ENCODE measurements at places on chromosomes 3 and 15. TPM values are rescaled to one million over a fixed set of nuclear protein-coding genes. Genes with fewer than 3 reads are reported as not detected.

RFT1 gene
- total RNA-seq = 24.6 TPM

DNA sequence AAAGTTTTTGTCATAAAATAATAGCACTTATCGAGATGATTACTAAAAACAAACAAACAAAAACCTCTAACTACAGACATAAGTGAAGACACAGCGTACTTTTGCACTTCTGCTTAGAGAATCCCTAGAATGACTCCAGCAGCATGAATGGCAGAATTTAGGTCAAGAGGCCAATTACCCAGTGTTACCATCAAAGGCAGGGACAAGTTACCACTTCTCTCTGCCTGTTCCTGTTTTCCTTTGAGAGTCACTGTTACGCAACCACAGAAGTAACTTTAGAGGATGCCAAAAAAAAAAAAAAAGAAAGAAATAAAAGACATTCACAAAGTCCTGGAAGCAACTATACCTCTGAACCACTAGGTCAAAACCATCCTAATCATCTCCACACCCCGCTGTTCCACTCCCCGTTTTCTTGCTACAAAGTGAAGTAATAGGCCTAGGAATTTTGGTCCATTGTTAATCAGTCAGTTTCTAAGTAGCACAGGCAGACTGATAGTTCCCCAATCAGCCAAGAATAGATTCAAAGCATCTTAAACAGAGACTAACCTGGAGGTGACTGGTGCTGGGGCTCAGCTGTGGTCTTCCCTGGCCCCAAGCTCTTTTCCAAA lies 41.9 kb downstream of the FMN1 start:
- H3K4me1 ChIP-seq = peaks cover 3% of the 10 kb centered on the region
- DNase-seq = no peak
- H3K27ac ChIP-seq = no peak overlapping the region
- peaks cover 6% of the 10 kb centered on the region for H3K27me3 ChIP-seq

- H3K4me1 ChIP-seq = peaks cover 7% of the 10 kb centered on the region
- no peaks in the 10 kb centered on the region for H3K27me3 ChIP-seq
- DNase-seq = no peak
- no peaks in the 10 kb centered on the region for H3K36me3 ChIP-seq
Measured at GRCh38 chr3:69781593-69781992, 42.3 kb downstream of the MITF start.

- no peak overlapping the region for H3K27ac ChIP-seq
- no peaks in the 10 kb centered on the region for H3K36me3 ChIP-seq
- no peaks in the 10 kb centered on the region for H3K4me1 ChIP-seq
- DNase-seq = peak; percentile 47
Measured at GRCh38 chr3:68972358-68972979, 40.1 kb upstream of the TAFA4 start.

- peaks cover 3% of the 10 kb centered on the region for H3K4me1 ChIP-seq
- no peaks in the 10 kb centered on the region for H3K27me3 ChIP-seq
- H3K4me3 ChIP-seq = no peak overlapping the region
- no peak for DNase-seq
Measured at GRCh38 chr3:171388527-171388926, 71.7 kb downstream of the TNIK start.

DNA sequence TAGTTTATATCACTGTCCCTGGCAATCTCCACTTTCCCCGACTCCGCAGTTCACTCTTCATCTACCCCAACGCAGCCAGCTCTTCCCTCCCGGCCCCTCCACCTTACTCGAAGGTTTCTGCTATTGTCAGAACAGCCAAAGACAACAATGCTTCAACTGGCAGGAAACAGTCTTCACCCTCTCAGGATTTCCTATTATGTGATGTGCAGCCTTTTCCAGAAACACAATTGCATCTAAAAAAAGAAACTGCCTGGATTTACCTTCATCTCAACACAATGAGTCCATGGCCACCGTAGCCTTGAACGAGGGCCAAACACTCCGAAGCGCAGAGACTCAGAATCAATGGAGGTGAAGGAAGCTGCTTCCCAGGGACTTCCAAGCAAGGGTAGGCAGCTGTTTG lies 182.1 kb upstream of the TSC22D2 start:
- no peaks in the 10 kb centered on the region for H3K27me3 ChIP-seq
- H3K4me1 ChIP-seq = 0 out of 2 replicates have a peak, but pooled peaks cover 2% of the 10 kb centered on the region
- H3K36me3 ChIP-seq = no peaks in the 10 kb centered on the region
- no peak for DNase-seq

CIDEC gene
- total RNA-seq = not detected

DNA sequence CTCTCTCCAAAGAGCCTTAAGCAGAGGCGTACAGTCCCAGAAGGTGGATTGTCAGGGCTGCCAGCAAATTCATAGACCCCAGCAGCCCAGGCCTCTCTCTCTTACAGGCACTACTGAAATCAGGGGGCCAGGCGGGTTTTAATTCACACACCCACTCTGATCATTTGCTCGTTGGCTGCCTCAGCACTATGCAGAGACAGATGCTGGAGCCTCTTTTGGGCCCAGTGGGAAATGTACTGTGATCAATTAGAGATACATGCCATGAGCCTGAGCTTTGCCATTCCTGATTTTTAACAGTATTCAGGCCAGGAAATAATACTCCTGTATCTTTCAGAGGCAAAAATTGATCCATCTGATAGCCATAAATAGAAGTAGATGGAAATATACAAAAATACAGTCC lies 53.0 kb downstream of the CMTM6 start:
- no peaks in the 10 kb centered on the region for H3K4me1 ChIP-seq
- H3K27me3 ChIP-seq = no peaks in the 10 kb centered on the region
- H3K27ac ChIP-seq = no peak overlapping the region
- H3K36me3 ChIP-seq = peaks cover 31% of the 10 kb centered on the region
- DNase-seq = no peak

TMED3 gene
- 164 TPM for total RNA-seq

- H3K4me1 ChIP-seq = peaks cover 16% of the 10 kb centered on the region
- no peak overlapping the region for H3K4me3 ChIP-seq
- no peaks in the 10 kb centered on the region for H3K27me3 ChIP-seq
- no peaks in the 10 kb centered on the region for H3K36me3 ChIP-seq
Measured at GRCh38 chr3:160701490-160701889, 24.5 kb downstream of the ARL14 start.

ACTRT3 gene
- total RNA-seq = 4.1 TPM

CSPG4 gene
- total RNA-seq = 2.9 TPM

PLSCR5 gene
- not detected for total RNA-seq

DNA sequence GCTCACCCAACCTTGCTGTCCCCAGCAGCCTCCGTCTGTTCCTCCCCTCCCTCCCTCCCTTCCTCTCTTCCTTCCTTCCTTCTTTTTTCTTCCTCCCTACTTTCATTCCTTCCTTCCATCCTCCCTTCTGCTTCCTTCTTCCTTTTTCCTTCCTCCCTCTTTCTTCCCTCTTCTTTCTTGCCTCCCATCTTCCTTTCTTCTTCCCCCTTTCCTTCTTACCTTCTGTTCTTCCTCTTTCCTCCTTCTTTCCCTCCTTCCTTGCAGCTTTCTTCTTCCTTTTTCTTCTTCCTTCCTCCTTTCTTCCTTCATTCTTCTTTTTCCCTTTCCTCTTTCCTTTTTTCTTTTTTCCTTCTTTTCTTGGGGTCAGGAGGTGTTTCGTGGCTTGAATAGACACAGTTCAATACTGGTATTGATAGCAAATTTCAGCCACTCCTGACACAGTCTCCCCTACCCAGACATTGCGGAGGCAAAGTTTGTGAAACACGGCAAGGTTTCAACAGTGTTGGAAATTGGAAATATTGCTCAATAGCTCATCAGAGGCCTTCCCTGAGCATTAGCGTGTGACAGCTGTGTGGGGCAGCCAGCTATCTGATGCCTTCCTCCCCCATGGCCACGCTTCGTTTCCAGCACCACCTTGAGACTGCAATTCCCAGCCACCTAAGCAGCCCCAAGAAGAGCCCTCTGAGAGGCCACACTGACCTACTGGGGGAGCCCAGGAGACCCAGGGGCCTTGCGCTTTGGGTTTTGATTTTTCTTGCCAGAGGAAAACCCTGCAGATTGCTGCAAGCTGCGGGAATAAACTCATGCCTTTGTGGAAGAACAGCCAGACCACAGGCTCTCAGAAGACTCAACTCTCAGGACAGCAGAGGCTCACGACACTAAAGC lies 82.2 kb downstream of the KLF15 start:
- H3K4me1 ChIP-seq = no peaks in the 10 kb centered on the region
- no peak for DNase-seq
- H3K27me3 ChIP-seq = no peaks in the 10 kb centered on the region
- no peaks in the 10 kb centered on the region for H3K36me3 ChIP-seq
- H3K27ac ChIP-seq = no peak overlapping the region

- peak; percentile 86 for DNase-seq
- H3K36me3 ChIP-seq = no peaks in the 10 kb centered on the region
- H3K4me1 ChIP-seq = peaks cover under 1% of the 10 kb centered on the region
- H3K27me3 ChIP-seq = no peaks in the 10 kb centered on the region
- H3K4me3 ChIP-seq = no peak overlapping the region
Measured at GRCh38 chr3:8970971-8971589, 7.8 kb upstream of the RAD18 start.

Data from PC-3 (cell line).